Cardiac muscle cell (in vitro differentiated cells and primary cell): ENCODE measurements at places on chromosomes 3 and 15.

DNA sequence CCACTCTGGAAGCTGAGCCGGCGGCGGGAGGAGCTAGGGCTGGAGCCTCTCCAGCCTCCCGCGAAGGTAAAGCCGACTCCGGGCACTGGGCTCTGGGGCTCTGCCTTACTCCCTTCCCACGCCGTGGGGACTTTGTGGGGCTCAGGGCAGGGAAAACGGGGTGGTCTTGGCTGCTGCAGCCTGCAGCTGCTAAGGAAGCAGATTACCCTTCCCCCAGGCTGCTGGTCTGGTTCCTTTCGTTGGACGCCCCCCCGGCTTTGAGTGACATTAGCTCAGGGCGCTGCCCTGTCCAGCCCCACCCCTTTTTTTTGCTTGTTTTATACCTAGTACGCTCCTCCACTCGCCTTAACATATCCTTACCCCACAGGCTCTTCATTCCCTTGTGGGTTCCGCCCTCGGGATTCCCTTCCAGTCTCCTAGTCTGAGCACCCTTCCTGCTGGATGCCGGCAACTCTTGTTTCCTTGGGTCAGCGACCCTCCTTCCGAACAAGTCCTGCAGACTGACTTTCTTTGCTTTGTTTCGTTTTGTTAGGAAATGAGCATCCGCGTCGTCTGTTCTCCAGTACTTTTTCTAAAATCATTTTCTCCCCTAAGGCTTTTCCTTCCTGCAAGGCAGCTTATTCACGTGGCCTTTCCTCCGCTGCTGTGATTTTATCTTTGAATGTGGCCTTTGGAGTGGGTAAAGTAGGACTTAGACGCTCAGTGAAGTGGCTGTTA is 551 bp downstream of the DNAJC13 start:
- DNase-seq, result peak; percentile 82

DNA sequence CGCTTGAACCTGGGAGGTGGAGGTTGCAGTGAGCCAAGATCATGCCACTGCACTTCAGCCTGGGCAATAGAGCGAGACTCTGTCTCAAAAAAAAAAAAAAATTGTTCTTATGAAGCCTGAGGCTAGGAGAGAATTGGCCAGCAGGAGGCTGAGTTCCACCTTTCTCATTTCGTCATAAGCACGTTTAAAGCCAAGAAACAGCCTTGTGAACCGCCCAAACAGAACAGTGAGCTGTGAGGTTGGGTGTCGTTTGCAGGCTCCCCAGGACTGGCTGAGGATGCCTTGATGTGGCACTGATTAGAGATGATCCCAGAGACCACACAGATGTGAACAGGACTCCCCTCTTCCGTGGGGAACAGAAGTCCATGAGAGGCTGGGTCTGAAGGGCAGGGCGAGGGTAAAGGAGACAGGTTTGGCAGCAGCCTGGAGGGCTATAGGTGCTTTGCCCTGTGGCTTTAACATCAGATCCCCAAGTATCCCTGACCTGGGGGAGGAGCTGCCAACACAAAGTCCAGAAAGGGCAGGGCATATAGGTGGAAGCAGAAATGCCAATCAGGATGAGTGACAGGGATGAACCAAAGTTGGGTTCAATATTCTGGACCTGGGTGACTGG is 52.9 kb downstream of the CLEC3B start:
- no peak for DNase-seq

GRCh38 chr3:171200052-171200749 is 173.7 kb upstream of the SLC2A2 start:
- no peak for DNase-seq

GRCh38 chr3:59632760-59633573 is 583.1 kb upstream of the CFAP20DC start:
- peak; percentile 7 for DNase-seq

DNA sequence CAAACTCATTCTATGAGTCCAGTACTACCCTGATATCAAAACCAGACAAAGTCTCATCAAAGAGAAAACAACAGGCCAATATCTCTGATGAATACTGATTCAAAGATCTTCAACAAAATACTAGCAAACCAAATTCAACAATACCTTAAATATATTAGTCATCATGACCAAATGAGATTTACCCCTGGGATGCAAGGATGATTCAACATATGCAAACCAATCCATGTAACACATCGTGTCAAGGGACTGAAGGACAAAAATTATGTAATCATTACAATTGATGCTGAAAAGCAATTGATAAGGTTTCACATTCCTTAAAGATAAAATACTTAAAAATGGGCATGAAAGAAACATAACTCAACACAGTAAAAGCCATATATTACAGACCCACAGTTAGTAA is 1476.9 kb downstream of the SI start:
- DNase-seq, result no peak

GRCh38 chr15:90425726-90426346 is 37.8 kb downstream of the IQGAP1 start:
- DNase-seq, result no peak

GRCh38 chr3:155387571-155387970 is 94.1 kb upstream of the STRIT1 start:
- no peak for DNase-seq

- no peak for DNase-seq
Measured at GRCh38 chr3:131038326-131038725, 11.6 kb downstream of the NEK11 start.

DNA sequence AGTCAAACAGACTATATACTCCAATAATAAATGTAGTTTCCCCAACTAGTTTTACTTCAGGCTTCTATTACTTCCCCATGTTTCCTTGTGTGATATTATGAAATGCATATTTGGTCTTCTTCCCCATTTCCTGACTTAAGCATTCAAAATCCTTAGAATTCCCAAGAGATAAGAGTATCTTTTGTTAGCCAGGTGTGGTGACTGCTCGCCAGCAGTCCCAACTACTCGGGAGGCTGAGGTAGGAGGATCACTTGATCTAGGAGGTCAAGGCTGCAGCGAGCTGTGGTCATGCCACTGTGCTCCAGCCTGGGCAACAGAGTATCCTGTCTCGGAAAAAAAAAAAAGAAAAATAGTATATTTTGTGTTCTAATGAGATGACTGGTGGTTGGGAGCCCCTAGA is 72.7 kb upstream of the UBE2E2 start:
- DNase-seq, result no peak

DNA sequence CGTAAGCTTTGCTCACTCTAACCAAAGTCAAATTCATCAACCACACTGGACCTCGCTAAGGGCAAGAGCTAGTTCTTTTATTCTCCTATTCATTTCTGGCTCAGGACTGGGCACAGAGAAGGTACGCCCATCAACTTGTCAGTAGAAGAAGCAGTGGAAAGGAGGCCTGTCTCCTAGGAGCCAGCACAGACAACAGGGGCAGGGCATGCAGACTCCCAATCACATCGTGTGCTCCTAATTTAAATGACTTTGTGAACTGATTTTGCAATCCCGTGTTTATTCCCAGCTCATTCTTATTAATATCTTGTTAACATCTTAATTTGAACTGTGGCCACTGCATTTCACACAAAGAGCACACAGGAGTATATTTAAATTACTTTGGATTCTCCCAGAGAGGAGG is 161.1 kb upstream of the BCL6 start:
- DNase-seq, result no peak

GRCh38 chr3:71268462-71268999 is 315.0 kb downstream of the FOXP1 start:
- no peak for DNase-seq

GRCh38 chr15:101390060-101390459 is 95.0 kb upstream of the SNRPA1 start:
- DNase-seq, result no peak

DNA sequence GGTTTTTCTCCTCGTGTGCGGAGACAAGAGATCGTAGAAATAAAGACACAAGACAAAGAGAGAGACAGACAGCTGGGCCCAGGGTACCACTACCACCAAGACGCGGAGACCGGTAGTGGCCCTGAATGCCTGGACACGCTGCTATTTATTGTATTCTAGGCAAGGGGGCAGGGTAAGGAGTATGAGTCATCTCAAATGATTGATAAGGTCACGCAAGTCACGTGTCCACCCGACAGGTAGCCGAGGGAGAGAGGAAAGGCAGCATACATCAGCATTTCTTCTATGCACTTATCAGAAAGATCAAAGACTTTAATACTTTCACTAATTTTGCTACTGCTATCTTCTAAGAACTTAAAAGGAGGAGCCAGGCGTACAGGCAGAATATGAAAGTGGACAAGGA is 28.2 kb downstream of the MYL3 start:
- DNase-seq, result no peak
